GM18507 (cell line): ENCODE measurements at places on chromosomes 6 and 20.

GRCh38 chr6:120202878-120203277 lies 853.3 kb upstream of the MAN1A1 start:
- DNase-seq, result no peak

DNA sequence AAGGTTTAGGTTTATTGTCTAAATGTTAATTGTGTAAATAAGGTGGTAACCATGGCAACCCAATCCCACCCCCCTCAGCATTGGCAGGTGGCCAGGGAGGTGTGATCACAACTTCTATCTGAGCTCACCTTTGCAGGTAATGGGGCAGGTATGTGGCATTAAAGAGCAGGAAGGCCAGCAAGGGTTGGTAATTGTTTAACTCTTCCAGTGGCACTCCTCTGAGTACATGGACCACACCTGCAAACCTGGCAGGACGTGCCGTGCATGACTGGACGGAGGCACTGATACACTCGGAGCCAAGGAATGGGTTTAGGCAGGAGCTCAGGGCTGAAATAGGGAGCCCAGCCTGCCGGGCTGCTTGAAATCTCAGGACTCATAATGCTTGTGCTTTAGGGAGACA lies 107.0 kb upstream of the BMP2 start:
- no peak for DNase-seq

GRCh38 chr6:57026001-57026400 lies 20.5 kb upstream of the KIAA1586 start:
- no peak for DNase-seq

- DNase-seq, result no peak
These were observed 119.1 kb upstream of the AHI1 start for GRCh38 chr6:135616655-135617054.

- DNase-seq, result no peak
These were observed 271.9 kb upstream of the MARCKS start for GRCh38 chr6:113585246-113585645.

GRCh38 chr20:16385462-16385861 lies 187.8 kb downstream of the KIF16B start:
- DNase-seq, result no peak

DNA sequence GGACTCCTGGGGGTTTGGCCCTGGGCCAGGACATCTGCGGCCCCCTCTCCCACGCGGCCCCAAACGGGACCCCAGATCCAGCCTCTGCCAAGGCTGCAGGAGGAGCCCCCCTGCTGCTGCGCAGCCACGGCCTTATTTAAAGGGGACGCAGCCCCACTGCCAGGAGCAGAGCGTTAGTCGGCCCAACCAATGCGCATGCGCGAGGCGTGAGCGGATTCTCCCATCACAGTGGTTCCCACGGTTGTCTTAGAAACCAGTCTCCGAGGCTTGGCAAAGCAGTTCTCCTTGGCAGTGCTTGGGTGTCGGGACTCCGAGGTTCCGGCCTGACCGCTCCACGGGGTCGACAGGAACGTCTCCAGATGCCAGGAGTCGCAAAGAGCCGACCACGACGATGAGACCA lies 288.3 kb upstream of the ZNF337 start:
- no peak for DNase-seq

- DNase-seq, result no peak
These were observed 12.5 kb downstream of the NELFCD start for GRCh38 chr20:58993332-58994248.

DNA sequence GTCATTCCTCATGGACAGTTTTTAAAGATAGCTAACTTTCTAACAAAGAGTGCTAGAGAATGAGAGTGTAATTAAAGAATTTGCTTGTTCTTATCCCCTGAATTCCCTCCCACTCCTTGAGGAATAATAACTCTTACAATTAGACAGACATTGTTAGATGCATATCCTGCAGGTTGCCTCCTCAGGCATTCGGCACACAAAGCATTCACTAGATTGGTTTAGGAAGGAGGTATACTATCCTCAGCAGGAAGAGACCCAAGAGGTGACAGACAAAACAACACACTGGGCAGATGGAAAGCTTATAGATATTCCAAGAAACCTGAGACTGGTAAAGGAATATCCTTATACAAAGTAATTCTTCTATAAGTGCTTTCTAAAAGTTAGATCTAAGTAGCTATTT lies 109.1 kb upstream of the FAM184A start:
- no peak for DNase-seq

DNA sequence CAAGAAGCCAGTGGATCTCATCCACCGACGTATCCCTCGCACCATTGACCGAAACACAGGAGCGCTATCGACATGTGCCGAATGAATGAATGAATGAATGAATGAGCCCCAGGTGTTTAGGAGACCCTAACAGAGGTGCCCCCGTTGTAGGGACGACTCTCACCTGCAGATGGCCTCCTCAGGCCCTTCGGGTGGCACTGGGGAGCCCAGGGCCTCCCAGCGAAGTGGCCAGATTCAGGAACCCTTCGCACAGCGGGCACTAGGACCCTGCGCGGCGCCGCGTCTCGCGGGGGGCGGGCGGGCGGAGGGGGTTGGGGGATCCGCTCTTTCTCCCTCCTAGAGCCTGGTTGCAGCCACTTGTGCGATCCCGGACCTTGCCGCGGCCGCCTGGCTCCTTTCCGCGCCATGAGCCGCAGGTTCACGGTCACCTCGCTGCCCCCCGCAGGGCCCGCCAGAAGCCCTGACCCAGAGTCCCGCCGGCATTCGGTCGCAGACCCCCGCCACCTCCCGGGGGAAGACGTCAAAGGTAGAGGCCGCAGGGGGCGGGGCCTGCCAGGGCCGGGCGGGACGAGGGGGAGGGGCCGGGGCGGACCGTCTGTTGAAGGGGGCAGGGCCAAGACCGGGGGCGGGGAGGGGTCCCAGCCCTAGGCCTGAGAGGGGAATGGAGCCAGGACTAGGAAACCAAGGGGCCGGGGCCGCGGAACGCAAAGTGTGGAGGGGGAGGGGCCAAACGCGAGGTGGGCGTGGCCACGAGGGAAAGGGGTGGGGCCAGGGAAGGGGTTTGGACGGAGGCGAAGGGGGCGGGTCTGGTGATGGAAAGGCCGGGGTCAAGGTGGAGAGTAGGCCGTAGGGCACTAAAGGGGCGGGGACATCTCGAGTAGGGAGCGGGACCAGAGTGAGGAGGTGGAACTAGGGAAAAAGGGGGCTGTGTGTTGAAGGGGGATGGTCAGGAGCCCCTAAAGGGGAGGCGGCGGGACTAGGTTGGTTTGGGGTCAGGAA lies 7.4 kb upstream of the SLC12A5 start:
- DNase-seq, result no peak

DNA sequence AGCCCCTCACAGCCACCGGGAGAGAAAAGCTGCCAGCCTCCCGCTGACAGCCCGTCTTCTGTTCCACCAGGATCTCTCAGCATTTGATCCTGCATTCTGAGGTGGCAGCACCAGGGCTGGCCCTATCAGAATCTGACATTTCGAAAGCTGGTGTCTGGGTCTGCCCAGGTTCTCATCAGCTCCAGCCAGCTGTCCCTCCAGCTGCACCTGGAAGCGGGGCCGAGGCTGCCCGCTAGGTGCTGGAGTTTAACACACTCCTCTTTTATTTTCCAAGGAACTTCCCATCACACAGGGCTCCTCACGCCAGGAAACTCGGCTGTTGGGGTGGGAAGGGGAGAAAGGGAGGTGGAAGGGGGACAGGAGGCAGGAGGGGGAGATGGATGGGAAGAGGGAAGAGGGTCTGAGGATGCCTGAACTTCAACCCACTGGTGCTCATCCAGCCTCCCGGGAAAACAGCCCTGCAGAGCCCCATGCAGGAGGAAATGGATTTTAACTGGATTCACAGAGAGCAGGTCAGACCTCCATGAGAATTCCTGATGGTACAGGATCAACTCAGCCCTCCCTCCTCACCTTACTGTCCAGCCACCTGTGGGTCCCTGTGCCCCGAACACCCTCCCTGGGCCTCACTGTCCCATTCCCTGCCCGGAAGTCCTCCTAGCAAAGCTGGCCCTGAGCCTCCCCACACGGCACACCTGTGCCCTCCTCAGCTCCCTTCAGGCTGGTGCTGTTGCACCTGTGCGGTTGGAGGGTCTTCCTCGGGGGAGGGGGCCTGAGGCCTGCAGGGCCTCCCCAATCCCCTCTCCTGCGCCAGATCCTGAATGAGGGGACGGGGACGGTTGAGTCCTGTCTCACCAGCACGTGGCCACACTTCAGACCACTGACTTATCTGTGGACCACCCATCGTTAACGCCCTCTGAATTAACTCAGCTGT lies 3.9 kb upstream of the LSM14B start:
- no peak for DNase-seq

GRCh38 chr6:35972471-35973367 lies 51.7 kb downstream of the SLC26A8 start:
- no peak for DNase-seq

GRCh38 chr6:64712606-64713005 lies 994.4 kb downstream of the EYS start:
- DNase-seq, result no peak

DNA sequence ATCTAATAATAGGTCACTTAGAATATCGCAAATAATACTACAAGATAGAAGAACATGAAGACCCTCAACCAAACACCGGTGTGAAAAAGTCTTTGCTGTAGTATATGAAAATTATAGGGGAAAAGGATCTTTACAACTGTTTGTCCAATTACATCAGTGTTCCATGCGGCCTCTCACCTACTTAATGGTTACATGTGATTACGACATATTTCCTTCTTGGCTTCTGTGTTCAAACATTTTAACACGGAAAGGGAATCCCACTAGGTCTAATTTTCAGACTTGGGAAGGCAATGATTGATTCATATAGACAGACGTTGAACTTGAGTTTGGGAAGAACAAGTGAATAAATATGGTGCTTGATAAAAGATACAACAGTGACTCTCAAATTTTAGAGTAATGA lies 273.4 kb downstream of the KIF16B start:
- no peak for DNase-seq

GRCh38 chr6:45758787-45759471 lies 256.7 kb downstream of the CLIC5 start:
- DNase-seq, result no peak

- no peak for DNase-seq
These were observed 115.3 kb upstream of the EDN1 start for GRCh38 chr6:12174878-12175277.

- DNase-seq, result no peak
These were observed 84.6 kb upstream of the TCF21 start for GRCh38 chr6:133804265-133804664.

GRCh38 chr6:25166955-25167748 lies 112.0 kb upstream of the CARMIL1 start:
- no peak for DNase-seq

DNA sequence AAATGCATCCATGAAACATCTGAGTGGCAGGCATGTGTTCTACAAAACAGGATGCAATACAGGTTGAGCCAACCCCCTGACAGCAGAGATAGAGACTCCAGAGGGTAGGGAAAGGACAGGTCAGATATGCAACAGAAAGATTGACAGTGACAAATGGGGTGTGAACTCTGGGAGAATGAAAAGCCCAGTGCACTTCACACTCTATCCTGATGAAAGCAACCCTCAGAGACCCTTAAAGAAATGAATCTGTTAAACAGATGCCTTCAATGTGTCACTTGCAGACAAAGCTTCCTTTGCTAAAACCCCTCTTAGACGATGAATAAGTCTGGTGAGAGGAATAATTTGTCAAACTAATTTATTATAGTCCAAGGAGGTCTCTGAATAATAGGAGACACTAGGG lies 89.9 kb downstream of the RFPL4B start:
- DNase-seq, result no peak

GRCh38 chr20:49482621-49483017 lies at the start of gene KCNB1:
Gene KCNB1, minus strand, starts transcription at chr20:49482668. Its CDS starts 188 bp downstream, at chr20:49482480.
- DNase-seq, result no peak

DNA sequence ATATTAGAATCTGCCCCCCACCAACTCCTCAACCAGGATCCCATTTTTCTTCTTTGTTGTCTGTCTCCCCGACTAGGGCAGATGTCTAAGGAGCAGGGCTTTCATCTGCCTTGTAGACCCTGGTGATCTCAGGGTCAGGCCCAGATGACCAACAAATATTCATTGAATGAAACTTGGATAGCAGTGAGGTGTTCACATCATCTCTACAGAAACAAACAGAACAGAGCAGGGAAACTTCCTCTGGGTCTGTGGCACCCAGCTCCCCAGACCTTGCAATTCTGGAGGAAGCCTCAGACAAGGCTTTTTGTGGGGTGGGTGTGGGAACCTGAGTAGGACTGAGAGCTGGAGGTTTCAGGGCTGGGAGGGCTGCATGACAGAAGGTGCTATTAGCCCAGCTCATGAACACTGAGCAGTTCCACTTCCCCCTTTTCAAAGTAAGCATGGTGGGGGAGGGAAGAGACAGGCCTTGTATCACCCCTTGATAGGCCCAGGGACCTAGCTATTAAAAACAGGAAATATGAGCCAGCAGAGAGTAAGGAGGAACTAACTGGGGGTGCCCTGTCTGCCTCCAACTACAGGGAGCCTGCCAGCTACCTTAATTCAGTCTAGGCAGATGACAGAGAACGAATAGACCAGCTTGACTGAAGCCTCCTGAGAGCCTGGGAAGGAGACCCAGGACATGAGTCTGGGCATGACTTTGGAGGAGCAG lies 37.3 kb upstream of the TOP1 start:
- peak; percentile 73 for DNase-seq

- DNase-seq, result no peak
These were observed 32.3 kb upstream of the RSPO4 start for GRCh38 chr20:1034415-1034789.

DNA sequence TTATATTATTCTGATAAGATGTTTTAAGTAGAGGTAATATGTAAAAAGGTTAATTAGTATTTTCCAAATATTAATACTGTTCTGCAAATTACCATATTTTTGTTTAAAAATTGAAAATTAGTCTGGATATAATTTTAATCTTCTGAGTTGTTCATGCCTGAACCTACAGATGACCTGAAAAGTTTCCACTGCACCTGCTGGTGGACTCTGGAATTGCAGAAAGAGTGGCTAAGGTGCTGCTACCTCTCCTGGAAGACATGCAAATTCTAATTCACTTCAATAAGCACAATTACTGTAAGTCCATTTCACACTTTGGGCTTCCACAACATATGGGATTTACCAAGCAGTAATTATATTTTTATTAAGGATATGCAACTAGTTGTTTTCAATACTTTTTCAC lies 77.7 kb upstream of the OLIG3 start:
- DNase-seq, result no peak

DNA sequence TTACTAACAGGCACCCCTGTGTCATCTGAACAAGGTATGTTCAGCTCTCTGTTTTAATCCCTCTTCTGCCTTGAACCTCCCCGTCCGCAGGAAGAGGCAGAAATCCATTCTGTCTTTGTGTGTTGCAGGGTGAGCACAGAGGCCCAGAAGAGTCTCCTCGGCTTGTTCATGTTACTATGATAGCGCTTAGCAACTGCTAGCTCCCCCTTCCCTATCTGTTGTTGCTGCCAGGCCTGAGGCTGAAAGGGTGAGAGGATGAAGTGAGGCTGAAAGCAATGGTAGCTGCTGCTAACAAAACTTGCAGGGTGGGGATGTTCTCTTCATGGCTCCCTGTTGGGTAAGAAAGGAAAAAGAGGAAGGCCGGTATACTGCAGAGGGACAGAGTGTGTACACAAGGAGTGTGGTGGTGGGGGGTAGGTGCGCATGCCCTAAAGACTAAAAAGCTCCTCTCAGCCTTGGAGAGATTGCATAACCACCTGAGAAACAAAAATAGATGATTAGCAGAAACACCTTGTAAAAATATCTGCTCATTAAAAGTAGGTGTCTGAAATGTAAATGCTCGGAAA lies 55.2 kb upstream of the CITED2 start:
- no peak for DNase-seq

GRCh38 chr6:154010371-154010770 lies 28.7 kb upstream of the OPRM1 start:
- DNase-seq, result no peak
